ENCODE measurements at places on chromosomes 11 and 22. TPM values are rescaled to one million over a fixed set of nuclear protein-coding genes. Genes with fewer than 3 reads are reported as not detected.
A peak's percentile ranks its signal among the peaks of the same experiment; 100 is the strongest.

GRCh38 chr11:68525930-68526329 is 65.4 kb downstream of the PPP6R3 start:
- DNase-seq, result no peak

- DNase-seq, result no peak
These were observed 385.9 kb upstream of the ANO5 start for GRCh38 chr11:21806947-21807346.

The MAML2 gene
- total RNA-seq, result 27.4 TPM

The DENND6B gene
- total RNA-seq, result 12.8 TPM

The MMP8 gene
- total RNA-seq, result 1.4 TPM

- no peak for DNase-seq
These were observed 346.0 kb upstream of the NCAM1 start for GRCh38 chr11:112615238-112615637.

The PLAAT3 gene
- 128 TPM for total RNA-seq

- DNase-seq, result no peak
These were observed 11.9 kb downstream of the TTLL12 start for GRCh38 chr22:43174941-43175531.

DNA sequence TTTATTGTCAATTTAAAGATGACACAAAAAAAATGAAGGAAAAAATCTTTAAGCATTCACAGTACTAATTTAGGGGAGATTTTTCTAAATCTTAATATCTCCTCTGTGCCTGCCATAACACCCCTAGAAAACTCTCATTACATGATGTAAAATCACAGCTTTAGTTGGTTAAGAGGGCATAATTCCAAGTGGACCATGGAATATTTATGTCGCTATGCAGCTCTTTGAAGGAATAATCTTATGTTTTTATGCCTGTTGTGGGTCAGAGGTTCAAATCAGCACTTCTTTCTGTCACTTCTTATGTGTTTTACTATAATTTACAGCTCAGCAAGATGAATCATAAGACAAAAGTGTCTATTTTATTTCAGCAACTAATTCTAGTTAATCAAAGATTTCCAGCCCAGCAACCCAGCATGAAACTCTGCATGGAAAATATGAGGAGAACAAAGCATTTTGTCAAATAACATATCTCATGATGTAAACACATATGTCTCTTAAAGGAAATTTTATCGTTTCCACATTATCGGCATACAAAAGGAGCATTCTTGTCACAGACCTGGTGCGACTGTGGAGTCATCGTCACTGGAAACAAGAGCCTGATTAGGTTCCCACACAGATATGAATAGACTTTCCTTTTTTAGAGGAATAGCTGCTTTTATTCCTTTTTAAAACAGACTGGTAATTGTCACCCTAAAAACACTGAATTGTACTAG is 274.8 kb downstream of the SOX6 start:
- no peak for DNase-seq

GRCh38 chr22:43433451-43434274 is 21.8 kb downstream of the MPPED1 start:
- DNase-seq, result no peak

DNA sequence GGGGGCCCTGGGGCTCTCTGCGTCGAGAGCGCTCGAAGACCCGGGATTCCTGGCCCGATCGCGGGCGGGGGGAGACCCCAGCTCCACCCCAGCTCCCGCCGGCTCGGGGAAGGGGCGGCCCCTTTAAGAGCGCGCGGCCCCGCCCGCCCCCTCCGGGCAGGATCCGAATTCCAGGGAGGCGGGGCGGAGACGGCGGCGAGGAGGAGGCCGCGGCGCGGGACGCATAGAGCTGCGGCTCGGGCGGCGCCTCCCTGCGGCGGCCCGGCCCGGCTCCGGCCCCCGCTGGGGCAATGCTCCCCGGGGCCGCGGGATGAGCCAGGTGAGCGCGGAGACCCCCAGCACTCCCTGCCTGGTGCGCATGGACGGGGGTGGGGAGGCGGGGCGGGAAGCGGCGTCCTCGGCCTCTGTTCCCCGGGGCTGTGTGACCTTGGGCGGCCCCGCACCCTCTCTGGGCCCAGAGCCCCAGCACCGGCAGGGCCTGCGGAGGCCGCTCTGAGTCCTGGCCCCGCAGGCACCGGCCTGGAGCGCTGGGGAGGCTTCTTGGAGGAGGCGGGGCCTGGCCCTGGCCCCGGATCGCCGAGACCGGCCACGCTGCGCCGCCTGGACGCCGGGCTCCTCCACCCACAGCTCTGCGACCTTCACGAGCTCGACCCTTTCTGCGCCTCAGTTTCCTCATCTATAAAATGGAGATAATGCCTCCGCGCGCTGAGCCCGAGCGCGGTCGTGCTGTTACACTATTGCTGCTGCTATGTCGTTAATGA is 565 bp downstream of the GAS2L1 start:
- DNase-seq, result peak; percentile 78

- no peak for DNase-seq
These were observed 232.8 kb downstream of the LARGE1 start for GRCh38 chr22:33687464-33687863.

- DNase-seq, result no peak
These were observed 205.1 kb upstream of the PITPNB start for GRCh38 chr22:28123989-28124766.

DNA sequence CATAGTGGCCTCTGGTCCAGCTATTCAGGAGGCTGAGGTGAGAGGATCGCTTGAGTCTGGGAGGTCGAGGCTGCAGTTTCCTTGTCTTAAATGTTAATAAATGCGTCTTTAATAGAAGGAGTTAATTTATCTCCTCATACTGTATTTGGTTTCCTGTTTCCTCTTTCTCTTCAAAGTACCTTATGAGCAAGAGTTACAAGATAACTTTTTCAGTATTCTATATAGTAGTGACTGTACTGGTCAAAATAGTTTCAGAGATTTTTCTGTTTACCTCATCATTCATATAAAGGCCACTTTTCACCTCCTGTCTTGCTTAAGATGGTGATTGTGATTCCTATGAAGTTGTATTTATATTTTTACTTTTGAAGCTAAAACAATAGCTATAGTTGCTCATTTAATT is 50.9 kb downstream of the MCAM start:
- no peak for DNase-seq

The KRTAP5-2 gene
- not detected for total RNA-seq

The ATG16L2 gene
- total RNA-seq, result 354 TPM

The TIRAP gene
- 10.7 TPM for total RNA-seq

- DNase-seq, result no peak
These were observed 31.3 kb downstream of the TRAF6 start for GRCh38 chr11:36478700-36479329.

DNA sequence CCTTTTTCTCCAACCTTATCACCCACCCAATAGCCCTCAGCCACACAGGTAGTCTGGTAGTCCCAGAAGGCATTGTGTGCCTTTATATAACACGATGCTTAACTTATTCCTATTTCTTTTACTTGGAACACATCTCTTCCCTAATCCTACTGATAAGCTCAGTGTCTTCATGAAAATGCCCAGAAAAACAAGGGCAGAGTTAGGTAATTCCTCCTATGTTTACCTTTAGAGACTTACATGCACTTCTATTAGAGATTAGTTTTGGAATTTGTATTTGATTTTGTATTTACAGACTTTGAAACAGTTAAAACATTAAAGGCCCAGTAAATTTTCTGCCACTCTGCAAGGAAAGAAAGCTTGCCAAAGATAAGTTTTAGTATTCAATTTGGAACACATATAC is 637.8 kb upstream of the CCDC90B start:
- no peak for DNase-seq

DNA sequence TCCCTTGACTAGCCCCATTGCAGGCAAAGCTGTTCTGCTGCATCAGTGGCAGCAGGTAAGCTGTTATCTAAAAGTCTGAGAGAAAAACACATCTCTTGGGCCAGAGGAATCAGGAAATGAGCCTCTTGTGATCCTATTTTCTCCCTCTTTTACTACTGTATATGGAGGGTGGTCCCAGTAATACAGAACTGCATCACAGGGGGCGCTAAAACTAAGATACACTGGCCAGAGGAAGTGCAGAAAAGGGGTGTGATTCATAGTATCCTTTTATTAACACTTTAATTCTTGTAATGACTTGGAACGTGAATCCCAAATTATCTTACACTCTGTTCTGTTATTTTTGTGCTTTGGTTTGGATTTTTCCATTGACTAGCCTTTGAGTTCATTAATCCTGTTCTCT is 8.8 kb upstream of the MED17 start:
- no peak for DNase-seq

The ENTHD1 gene
- 0.09 TPM for total RNA-seq

The HTR3B gene
- not detected for total RNA-seq

DNA sequence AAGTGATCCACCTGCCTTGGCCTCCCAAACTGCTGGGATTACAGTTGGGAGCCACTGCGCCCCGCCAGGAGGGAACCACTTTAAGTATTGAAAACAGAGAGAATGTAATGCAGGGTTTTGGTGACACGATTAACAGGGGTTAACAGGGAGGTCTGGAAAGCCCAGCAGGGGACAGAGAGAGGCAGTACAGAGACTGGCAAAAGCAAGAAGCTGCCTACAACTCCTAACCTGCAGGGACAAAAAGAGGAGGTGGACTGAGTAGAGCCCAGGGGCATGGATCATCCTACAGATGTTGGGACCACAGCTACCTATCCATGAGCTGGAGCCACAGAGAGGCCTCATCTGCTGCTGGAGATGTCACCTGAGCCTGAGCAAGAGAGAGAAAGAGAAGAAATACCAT is 1.7 kb upstream of the SPINDOC start:
- DNase-seq, result no peak

The CHST1 gene
- 3.0 TPM for total RNA-seq

GRCh38 chr22:24009227-24010017 is 1.7 kb upstream of the CABIN1 start:
- no peak for DNase-seq

The P2RX3 gene
- total RNA-seq, result not detected

The OR2AT4 gene
- not detected for total RNA-seq

GRCh38 chr11:95266751-95267374 is 35.9 kb upstream of the SESN3 start:
- no peak for DNase-seq

DNA sequence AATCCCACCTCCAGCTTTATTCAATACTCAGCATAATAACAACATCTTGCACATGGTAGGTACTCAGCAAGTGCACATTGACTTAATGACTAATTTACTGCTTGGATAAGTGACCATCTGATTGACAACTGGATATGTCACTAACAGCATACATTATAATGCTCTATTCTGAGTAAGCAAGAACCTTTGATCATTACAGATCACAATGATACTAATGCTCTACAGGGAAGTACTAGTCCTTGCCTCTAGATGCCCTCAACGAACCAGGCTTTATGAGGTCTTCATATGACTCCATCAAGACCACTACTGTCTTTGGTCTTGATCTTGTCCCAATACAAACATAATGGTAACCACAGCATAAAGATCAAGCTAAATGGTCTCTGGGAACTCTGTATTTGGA is 167.6 kb upstream of the MTMR2 start:
- no peak for DNase-seq

The TEAD1 gene
- total RNA-seq, result 76.5 TPM

DNA sequence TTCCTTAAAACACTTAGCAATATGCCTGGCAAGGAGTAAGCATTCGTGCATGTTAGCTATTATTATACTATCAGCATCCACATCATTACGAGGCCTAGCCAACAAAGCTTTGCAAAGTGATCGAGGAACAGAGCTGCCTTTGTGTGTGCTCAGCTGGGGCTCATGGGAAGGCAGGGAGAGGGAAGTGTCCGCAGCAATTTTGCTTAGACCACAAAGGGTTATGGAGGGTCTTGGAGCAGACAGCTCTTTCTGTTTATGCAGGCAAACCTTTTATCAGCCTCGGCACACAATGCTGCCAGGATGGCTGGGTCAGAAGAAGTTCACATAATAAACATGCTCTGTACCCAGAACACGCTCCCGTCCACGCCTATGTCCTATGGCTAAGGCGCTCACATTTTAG is 10.9 kb upstream of the DKK3 start:
- DNase-seq, result no peak

The KLHDC7B gene
- total RNA-seq, result 1.5 TPM

GRCh38 chr22:46006379-46007002 is 29.5 kb upstream of the WNT7B start:
- peak; percentile 92 for DNase-seq

DNA sequence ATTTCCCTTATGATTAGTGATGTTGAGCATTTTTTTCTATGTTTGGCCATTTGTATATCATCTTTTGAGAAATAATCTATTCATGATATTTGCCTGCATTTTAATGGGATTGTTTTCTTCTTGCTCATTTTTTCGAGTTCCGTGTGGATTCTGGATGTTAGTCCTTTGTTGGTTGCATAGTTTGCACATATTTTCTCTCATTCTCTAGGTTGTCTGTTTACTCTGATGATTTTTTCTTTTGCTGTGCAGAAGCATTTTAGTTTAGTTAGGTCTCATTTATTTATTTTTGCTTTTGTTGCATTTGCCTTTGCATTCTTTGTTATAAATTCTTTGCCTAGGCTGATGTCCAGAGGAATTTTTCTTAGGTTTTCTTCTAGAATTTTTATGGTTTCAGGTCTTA is 87.3 kb downstream of the METTL15 start:
- no peak for DNase-seq

The AP5B1 gene
- total RNA-seq, result 43.6 TPM

The CENPM gene
- 1.9 TPM for total RNA-seq

DNA sequence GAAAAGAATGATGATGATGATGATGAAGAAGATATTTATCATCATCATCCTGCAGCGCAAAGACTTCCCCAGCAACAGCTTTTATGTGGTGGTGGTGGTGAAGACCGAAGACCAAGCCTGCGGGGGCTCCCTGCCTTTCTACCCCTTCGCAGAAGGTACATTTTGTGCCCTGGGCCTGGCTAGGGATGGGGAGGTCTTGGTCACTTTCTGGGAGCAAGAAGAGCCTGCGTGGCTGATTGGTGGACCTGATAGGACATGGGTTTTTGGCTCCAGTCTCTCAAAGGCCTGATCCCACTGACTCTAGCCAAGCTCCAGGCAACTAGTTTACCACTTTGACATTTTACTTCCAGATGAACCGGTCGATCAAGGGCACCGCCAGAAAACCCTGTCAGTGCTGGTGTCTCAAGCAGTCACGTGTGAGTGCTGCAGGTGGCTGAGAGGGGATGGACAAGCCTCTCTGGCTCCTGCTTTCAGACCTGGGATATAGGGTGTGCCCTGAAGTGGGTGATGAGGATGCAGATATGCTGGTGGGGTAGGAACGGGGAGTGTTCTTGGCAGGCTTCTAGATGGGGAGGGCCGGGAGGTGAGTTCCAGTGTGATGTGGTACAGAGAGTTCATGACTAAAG is 5.3 kb downstream of the SIDT2 start:
- peak; percentile 71 for DNase-seq

- peak; percentile 59 for DNase-seq
These were observed 10.4 kb downstream of the AP1B1 start for GRCh38 chr22:29377979-29378378.

- DNase-seq, result no peak
These were observed 223.4 kb upstream of the PITPNB start for GRCh38 chr22:28142361-28142961.
